Mucosa of gallbladder (tissue), 1 donor: ENCODE measurements at places on chromosomes 12 and 14. TPM values are rescaled to one million over a fixed set of nuclear protein-coding genes. Genes with fewer than 3 reads are reported as not detected.

DNA sequence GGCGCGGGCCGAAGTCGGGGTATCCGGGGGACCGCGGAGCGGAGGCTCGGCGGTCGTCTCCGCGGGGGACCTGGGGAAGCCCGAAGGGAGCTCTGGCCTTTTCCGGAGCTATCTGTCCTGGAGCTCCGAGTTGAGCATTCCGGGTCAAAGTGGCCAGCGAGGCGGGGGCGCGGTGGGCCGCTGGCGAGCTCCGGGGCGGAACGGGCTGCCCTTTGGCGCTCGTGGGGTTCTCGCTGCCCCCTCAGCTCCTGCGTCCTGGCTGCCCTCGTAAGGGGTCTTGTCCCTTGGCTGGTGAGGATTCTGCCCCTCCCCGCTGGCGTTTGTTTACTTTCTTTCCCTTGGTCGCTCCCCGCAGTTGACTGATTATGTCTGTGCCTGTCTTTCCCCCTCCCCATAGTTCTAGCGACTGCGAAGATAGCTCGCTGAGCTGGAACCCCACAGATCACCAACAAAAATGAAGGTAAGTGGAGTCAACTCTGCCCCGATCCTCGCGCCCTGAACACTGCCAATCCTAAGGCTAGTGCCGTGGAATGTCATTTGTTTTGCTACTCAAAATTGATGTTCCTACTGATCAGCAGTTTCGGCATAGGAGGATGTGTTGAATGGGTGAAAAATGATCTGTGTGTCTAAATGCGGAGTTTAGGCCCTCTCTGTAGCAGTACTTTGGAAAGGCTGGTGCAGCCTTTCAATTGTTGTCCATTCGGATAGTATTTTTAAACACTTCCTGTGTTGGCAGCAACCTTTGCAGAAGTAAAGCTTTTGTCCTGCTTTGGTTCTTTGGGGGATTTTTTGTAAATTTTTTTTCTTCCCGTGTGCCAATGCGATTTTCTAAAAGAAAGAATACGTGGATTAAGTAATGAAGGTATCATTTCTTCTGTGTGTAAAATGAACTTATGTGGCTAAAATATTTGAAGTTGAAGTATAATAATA lies 1.3 kb downstream of the ARID4A start:
- no peak for DNase-seq

KRT2 gene
- total RNA-seq, result not detected

- DNase-seq, result no peak
These were observed 22.2 kb downstream of the LPCAT3 start for GRCh38 chr12:6996040-6996441.

GRCh38 chr12:57726884-57727757 lies 11.4 kb downstream of the AGAP2 start:
- DNase-seq, result no peak

RDH12 gene
- 166 TPM for total RNA-seq

GDF3 gene
- not detected for total RNA-seq

- no peak for DNase-seq
These were observed 15.3 kb downstream of the NFKBIA start for GRCh38 chr14:35389315-35389667.

DNA sequence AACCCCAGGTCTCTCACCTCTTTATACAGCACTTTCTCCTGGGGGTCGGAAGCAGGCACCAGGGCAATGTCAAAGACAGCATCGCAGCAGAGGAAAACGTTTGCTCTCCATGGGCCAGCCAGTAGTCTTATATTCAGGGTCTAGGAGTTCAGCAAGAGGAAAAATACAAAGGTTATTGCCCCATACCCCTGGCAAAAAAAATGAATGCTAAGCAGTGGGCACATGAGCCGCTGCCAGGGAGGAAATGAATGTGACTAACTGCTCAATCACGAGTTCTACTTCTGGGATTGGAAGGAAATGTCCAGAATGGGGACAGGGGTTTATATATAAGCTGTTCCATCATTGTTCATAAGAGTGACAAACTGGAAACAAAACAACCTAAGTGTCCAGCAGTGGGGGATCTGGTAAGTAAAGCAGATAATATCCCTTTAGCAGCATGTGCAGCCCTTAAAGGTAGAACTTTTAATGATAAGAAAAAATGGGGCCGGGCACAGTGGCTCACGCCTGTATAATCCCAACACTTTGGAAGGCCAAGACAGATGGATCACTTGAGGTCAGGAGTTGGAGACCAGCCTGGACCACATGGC lies 53.8 kb downstream of the PHETA1 start:
- no peak for DNase-seq

- DNase-seq, result no peak
These were observed 195.5 kb downstream of the CACNA1C start for GRCh38 chr12:2248087-2248900.

- DNase-seq, result no peak
These were observed 37.0 kb upstream of the FBXO33 start for GRCh38 chr14:39469094-39469710.
